ENCODE measurements at places on chromosomes 16 and 17.
A peak's percentile ranks its signal among the peaks of the same experiment; 100 is the strongest.

GRCh38 chr17:36592316-36592715 lies 637 bp downstream of the DHRS11 start:
- DNase-seq, result no peak

- no peak for DNase-seq
Measured at GRCh38 chr16:83615141-83615952, 192.4 kb upstream of the HSBP1 start.

DNA sequence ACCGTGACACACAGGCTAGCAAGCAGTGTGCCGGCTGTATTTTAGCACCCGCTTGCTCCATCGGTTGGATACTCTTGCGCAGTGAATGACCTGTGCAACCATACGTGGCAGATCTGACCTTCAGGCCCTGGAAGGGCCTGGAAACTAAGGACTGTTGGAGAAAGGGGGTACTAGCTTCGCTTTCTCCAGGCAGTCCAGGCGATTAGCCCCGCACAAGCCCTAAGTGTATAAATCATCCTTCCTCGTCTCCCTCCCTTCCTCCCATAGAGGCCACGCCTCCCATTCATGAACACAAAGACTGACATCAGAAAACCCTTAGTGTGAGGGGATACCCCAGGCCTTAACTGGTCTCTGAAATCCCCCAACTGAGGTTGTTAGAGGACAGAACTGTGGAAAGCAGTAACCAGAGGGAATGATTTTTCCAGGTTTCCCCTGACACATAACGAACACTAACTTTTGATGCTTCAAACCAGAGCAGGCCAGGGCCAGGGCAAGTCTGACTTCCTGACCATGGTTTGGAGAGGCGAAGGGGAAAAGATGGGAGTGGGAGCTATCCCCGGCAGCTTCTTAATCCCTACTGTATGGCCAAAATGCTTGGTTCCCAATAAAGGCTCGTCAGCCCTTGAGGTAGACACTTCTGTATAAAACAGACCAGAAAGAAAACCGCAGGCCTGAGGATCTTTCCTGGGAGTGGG lies 1.4 kb upstream of the DYNLL2 start:
- DNase-seq, result no peak

DNA sequence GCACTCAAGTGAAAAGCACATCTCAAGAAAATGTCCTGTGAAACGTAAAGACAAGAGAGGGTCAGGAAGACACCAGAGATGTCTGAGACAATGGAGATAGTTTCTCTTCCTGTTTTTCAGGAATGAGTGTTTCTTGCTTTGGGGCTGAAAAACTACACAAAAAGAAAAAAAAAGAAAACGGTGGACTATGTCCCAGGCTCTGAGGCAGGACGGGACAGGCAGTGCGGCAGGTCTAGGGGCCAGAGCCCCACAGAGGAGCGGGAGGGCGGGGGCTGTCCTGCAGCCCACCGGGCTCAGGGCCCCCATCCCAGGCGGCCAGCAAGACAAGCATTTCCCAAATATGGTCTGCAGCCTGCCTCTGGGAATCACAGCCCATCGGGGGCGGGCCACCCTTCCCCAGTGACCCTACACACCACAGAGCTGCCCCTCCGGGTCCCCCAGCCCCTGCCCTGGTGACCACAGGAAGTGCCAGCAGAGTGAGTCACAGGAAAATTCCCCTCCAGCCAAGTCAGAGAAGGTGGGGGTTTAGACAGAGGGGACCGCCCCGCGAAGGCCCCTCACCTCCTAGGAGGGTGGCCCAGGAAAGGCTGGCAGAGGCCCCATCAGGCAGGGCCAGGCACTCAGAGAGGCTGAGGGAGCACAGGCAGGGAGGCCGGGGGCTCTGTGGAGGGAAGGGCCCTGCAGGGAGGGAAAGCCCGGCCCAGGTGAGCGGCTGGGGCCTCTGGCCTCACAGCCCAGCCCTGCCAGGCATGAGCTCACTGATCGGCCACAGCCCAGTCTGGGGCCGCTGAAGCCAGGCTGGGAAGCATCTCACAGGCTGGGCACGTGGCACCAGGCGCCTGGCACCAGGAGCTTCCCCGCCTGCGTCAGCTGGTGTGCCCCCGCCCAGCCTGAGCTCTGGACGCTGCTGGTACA lies 6.3 kb downstream of the BCAR1 start:
- DNase-seq, result no peak

DNA sequence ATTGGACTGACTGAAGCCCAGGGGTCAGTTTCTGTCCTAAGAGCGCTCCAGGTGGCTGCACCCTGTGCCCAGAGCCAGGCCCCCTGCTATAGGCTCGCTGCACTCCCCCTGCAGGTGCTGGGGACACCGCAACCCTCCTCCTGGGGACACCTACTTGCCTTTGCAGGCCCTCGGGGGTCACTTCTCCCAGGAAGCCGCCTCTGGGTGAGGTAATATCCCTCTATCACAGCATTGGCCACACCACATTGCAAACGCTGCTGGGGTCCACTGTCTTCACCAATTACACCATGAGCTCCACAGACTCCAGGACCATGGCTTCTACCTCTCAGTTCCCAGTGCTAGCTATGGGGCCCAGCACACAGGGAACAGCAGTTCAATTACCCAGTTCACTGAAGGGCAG lies 14.9 kb downstream of the USP36 start:
- no peak for DNase-seq

DNA sequence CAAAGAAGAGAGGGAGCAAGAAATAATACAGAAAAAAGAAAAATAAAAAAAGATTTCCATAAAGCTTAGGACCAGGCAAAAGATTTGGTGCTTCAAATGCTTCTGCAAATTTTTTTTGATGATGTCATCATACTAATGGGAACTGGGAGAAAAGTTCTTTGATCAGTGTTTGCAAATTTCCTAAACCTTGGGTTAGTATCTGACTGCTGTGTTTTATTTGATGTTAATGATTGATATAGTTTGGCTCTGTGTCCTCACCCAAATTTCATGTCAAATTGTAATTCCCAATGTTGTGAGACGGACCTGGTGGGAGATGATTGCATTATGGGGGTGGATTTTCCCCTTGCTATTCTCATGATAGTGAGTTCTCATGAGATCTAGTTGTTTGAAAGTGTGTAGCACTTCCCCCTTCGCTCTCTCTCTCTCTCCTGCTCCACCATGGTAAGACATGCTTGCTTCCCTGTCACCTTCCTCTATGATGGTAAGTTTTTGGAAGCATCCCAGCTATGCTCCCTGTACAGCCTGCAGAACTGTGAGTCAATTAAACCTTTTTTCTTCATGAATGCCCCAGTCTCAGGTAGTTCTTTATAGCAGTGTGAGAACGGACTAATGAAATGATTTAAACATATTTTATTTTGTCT lies 72.6 kb downstream of the TMEM100 start:
- DNase-seq, result no peak

DNA sequence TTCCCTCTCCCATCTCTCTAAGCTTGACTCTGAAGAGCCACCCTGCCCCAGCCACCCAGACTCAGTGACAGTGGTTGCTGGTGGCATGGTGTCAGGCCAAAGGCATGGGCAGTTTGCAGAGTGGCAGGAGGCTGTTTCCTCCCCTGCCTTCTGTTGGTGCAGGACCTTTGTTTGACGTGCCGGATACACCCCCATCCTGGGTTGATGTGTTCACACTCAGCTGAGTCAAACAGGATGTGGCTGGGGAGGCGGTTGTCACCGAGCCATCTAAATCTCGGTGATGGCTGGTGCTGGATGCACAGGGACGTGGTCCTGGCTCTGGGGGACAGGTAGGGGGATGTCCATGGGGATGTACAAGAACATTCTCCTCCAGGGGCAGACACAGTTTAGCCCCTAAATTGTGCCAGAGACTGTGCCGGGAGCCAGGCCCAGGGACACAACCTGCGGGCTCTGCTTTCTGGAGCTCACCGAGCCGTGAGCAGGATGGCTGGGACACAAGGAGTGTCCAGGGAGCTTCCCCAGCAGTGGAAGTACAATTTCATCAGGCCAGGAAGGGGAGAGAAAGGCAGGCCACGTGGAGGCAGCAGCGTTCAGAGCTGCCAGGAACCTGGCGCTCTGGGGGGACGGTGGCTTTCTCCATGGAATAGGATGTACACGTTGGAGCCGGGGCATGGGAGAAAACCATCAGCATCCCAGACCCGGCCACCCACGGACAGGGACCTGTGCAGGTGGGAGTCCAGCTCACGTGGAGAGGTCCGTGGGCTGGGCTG lies 264.2 kb downstream of the SEC14L1 start:
- DNase-seq, result peak; percentile 85

- DNase-seq, result no peak
Measured at GRCh38 chr17:48296453-48296852, 133.6 kb downstream of the SKAP1 start.

GRCh38 chr17:34308371-34308770 lies 10.9 kb upstream of the CCL8 start:
- no peak for DNase-seq

DNA sequence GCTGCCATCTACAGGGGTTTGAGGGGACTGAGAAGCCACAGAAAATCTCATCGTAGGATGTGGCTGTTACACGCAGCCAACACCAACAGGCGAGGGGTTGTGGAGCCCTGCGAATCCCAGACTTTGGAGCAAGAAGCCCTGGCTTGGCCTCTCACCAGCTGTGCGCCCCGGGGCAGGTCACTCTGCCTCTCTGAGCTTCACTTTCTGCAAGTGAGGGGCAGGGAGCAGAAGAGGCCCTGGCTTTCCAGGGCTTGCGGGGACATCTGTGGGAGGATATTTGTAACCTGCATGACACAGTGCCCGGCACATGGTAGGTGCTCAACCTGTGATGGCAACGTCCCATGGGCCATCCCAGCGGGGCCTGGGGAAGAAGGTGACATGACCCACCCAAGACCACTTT lies 32.9 kb upstream of the CIBAR2 start:
- no peak for DNase-seq

DNA sequence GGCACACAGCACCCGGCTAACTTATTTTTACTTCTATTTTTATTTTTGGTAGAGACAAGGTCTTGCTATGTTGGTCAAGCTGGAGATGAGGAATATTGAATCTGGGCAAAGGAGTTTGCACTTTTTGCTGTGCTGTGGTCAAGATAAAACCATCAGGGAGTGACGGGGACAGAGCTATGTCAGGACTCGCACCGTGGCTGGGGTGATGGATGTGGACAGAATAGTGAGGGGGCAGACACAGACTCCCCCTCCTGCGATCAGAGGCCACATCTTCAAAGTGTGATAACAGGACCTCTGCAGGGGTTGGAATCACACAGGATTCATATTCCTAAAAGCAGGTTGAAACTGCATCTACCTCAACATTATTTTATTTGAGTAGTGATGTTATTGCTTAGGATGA lies 25.6 kb downstream of the IL21R start:
- no peak for DNase-seq

DNA sequence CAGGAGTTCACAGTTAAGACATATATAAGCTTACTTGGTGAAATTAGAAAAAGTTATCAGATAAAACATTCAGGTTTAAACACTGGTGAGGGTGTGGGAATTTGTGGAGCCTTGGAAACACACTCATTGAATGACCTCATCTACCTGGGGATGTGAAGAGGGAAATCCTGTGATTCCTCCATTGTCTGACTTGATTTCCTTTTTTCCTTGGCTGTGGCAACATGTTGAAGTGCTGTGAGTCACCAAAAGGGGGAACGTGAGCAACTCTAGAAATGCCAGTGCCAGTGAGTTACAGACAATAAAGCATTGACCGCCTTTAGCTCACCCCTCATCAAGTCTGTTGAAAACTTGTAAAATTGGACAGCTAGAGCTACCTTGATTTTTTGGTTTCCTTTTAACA lies 1.8 kb downstream of the HMOX2 start:
- no peak for DNase-seq

DNA sequence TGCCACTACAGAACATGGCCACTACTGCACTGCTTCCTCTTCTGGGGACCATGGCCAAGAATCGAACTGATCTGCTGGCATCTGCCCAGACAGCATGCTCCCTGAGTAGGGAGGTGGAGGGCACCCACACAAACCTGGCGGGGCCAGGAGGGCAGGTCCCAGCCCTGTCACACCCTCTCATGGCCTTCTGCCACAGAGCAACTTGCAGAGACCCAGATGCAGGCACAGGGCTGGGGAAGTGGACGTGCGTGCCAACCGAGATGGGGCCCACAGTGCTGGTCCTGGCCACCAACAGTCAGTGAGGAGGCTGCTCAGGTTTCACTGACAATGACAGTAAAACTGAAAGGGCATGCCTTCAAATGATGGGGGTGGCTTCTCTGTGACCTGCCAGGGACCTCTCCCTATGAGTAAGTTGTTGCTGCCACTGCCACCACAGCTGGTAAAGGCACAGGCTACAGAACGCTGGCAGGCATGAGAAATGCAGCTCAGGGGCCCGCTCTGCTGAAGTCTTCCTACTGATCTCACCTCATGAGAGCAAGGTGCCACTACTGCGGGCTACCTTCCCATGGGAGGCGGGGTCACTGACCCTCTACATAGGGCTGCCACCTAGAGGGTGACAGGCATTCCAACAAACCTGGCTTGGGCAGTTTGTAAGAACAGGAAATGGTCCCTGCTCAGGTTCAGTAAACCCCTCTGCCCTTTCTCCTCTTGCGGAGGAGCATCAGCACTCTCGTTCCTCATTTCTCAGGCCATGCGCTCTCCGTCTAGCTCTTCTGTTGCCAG lies 15.5 kb downstream of the HIC1 start:
- no peak for DNase-seq

- DNase-seq, result no peak
Measured at GRCh38 chr16:83581082-83581481, 226.7 kb upstream of the HSBP1 start.

- DNase-seq, result no peak
Measured at GRCh38 chr16:53945996-53946395, 242.0 kb downstream of the FTO start.

GRCh38 chr16:3063625-3064386 lies 1.6 kb upstream of the IL32 start:
- no peak for DNase-seq

DNA sequence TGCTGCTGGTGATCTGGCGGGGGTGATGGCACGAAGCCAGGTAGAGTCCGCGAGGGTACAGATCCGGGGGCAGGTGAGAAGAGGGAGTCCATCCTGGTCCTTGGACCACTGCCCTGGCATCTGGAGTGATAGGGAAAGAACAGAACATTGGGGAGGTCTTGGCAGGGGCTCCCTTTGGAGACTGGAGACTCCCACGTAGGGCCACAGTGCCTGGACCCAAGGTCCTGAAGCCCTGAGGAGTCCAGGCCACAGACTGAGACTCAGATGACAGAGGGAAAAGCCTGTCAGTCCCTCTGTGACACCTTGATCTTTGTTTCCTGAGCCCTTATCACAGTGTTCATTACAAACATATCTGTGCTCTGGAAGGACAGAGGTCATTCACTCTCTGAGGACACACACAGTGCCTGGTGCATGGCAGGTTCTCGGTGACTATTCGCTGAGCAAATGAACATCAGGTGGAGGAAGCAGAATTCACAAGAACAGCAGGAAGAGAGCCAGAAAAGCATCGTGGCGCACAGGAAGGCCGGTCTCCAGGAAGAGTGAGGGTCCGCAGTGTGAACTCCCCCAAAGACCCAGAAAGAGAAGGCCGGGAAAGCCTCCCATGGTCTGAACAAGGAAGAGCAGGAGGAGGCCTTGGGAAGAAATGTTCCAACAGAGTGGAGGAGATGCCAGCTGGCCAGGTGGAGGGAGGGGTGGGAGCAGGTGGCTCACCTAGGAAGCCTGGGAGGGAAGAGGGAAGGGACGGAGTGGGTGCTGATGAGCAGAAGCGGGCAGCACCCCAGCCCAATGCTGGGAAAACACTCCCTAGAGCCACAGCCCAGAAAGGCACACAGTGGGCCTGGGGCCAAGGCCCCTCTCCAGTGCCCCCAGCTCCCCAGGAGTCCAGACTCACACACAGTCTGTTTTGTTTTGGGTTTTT lies 20.5 kb downstream of the PEMT start:
- no peak for DNase-seq

- DNase-seq, result no peak
Measured at GRCh38 chr16:20976576-20976975, 76.0 kb downstream of the LYRM1 start.

Data from central memory CD4-positive, alpha-beta T cell (primary cell).